Activated T-cell treated with anti-CD3 and anti-CD28 coated beads, Interleukin-2, amount 50 U/mL, for 24 hours (primary cell): ENCODE measurements at places on chromosomes 12 and 14.
A peak's percentile ranks its signal among the peaks of the same experiment; 100 is the strongest.

DNA sequence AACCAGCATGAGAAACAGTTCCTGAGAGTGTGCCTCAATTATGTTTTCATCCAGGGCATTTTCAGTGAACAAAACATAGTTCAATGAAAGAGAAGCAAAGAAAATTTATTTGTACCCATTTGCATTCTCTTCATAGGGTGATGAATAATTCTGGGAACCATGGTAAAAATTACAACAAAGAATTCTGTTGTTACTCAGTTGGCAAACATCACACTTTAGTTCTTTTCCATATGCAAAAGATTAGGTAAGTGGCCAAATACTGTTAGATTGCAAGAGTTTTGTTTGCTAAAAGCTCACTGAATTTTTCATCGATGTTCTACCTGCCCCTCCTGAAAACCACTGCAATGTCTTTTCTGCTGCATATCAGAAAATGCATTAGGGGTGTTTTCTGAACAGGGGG, 132.4 kb upstream of the RGS6 start:
- H3K27ac ChIP-seq, result no peak overlapping the region
- no peak overlapping the region for H3K4me3 ChIP-seq
- H3K27me3 ChIP-seq, result peaks cover 33% of the 10 kb centered on the region
- no peak for DNase-seq
- H3K36me3 ChIP-seq, result no peaks in the 10 kb centered on the region
- H3K4me1 ChIP-seq, result no peaks in the 10 kb centered on the region

GRCh38 chr12:53539526-53539925, 32.2 kb upstream of the NPFF start:
- H3K27me3 ChIP-seq, result no peaks in the 10 kb centered on the region
- H3K4me1 ChIP-seq, result peaks cover 10% of the 10 kb centered on the region
- no peak for DNase-seq

- no peaks in the 10 kb centered on the region for H3K36me3 ChIP-seq
- peaks cover under 1% of the 10 kb centered on the region for H3K27me3 ChIP-seq
- DNase-seq, result peak; percentile 75
- H3K4me3 ChIP-seq, result peak overlapping the region; percentile 53
- peaks cover 36% of the 10 kb centered on the region for H3K4me1 ChIP-seq
- peak overlapping the region; percentile 88 for H3K27ac ChIP-seq
These were observed 43.5 kb downstream of the ERH start for GRCh38 chr14:69354383-69355153.

GRCh38 chr12:98780261-98780660, 135.2 kb downstream of the APAF1 start:
- H3K4me1 ChIP-seq, result no peaks in the 10 kb centered on the region
- no peak overlapping the region for H3K27ac ChIP-seq
- peaks cover 9% of the 10 kb centered on the region for H3K27me3 ChIP-seq
- DNase-seq, result no peak
- H3K36me3 ChIP-seq, result no peaks in the 10 kb centered on the region

- peaks cover 8% of the 10 kb centered on the region for H3K36me3 ChIP-seq
- H3K4me3 ChIP-seq, result no peak overlapping the region
- no peak for DNase-seq
These were observed 37.4 kb downstream of the RCOR1 start for GRCh38 chr14:102629808-102630350.

DNA sequence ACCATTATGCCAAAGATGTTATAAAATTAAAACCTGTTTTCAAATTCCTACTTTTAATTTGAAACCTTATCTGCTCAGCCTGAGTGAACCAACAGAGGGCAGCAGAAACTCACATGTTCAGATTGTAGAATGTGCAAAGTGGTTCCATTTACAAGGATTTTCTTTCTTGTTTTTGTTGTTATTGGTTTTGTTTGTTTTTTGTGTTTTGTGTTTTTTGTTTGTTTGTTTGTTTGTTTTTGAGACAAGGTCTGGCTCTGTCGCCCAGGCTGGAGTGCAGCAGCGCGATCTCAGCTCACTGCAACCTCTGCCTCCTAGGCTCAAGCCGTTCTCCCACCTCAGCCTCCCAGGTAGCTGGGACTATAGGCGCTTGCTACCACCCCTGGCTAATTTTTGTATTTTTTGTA, 22.8 kb upstream of the GARIN2 start:
- H3K4me3 ChIP-seq, result no peak overlapping the region
- no peak for DNase-seq

GRCh38 chr12:18483698-18484325, 222.5 kb downstream of the PIK3C2G start:
- no peaks in the 10 kb centered on the region for H3K36me3 ChIP-seq
- DNase-seq, result no peak
- no peaks in the 10 kb centered on the region for H3K27me3 ChIP-seq
- no peaks in the 10 kb centered on the region for H3K4me1 ChIP-seq

GRCh38 chr12:87784350-87784749, 244.9 kb downstream of the C12orf50 start:
- no peak overlapping the region for H3K4me3 ChIP-seq
- H3K36me3 ChIP-seq, result no peaks in the 10 kb centered on the region
- no peak for DNase-seq
- no peaks in the 10 kb centered on the region for H3K27me3 ChIP-seq
- H3K27ac ChIP-seq, result no peak overlapping the region
- H3K4me1 ChIP-seq, result no peaks in the 10 kb centered on the region

DNA sequence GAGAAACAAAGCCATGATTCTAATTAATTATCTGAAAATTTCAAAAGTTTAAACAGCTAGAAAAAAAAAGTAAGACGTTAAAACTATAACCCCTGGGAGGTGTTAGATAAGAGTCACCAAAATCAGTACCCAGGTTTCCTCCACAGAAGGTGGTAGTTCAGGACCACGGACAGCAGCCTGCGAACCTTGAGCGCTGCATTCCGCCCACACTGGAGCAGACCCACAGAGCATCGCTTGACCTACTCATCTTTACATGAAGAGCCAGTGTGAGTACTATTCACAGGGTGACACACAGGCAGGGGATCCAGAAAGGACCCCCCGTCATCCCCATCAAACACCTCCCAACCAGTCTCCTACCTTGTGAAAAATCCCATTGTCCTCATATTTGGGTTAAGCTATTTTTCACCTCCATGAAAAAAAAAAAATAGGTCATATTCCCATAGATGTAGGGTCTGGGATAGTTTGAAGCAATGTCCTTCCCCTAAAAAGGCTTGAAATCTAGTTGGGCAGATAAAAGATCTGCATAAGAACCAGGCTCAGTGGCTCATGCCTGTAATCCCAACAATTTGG, 8.8 kb upstream of the CHGA start:
- DNase-seq, result peak; percentile 48
- H3K4me1 ChIP-seq, result no peaks in the 10 kb centered on the region
- peaks cover 19% of the 10 kb centered on the region for H3K27me3 ChIP-seq

DNA sequence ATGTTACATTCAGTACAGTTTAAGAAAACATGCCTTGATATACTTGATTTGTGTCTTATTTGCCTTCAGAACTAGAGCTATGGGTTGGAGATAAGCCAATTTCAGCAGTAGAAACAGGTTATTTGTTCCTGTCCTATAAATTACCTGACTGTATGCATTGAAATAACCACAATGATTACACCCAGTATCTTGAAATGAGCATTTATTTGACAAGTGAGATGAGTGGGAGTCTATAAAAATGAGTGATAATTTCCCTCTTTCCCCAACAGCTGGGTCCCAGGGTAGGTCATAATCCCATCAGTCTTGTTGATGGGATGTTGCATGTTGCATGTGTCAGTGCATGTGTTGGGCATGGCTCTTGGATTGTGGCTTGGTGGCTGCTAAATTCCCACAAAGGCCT, 3.7 kb downstream of the TAS2R42 start:
- H3K36me3 ChIP-seq, result no peaks in the 10 kb centered on the region
- no peak overlapping the region for H3K4me3 ChIP-seq
- no peak overlapping the region for H3K27ac ChIP-seq

GRCh38 chr12:3012786-3013185, 53.6 kb downstream of the TEAD4 start:
- no peak overlapping the region for H3K4me3 ChIP-seq
- no peak for DNase-seq
- H3K36me3 ChIP-seq, result no peaks in the 10 kb centered on the region

- DNase-seq, result no peak
- H3K36me3 ChIP-seq, result no peaks in the 10 kb centered on the region
- H3K27me3 ChIP-seq, result peaks cover 44% of the 10 kb centered on the region
- peaks cover 13% of the 10 kb centered on the region for H3K4me1 ChIP-seq
These were observed 10.6 kb downstream of the MYO1H start for GRCh38 chr12:109358154-109358869.

- peaks cover 19% of the 10 kb centered on the region for H3K27me3 ChIP-seq
- H3K4me3 ChIP-seq, result no peak overlapping the region
- DNase-seq, result peak; percentile 23
- H3K27ac ChIP-seq, result no peak overlapping the region
These were observed 3.2 kb downstream of the PLD4 start for GRCh38 chr14:104927901-104928300.

DNA sequence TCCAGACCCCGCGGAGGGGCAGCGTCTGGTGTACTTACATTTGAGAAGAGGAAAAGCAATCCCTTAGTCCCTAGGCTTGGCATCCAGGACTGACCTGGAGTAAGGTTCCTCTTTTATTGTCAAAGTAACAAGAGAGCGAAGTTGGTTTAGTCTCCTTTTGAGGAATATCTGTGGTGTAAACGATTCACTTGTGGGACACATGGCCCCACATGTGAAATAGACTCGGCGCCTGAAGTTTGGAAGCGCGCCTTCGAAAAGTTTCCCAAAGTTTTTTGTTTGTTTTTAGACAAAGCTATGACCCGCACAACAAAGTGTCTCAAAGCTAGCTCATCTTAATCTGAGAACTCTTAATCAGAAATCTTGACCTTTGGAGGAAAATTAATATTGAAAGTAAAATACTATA, 744 bp downstream of the STYX start:
- H3K36me3 ChIP-seq, result peaks cover 81% of the 10 kb centered on the region
- H3K27me3 ChIP-seq, result no peaks in the 10 kb centered on the region
- H3K4me3 ChIP-seq, result peak overlapping the region; percentile 96
- DNase-seq, result no peak
- peak overlapping the region; percentile 96 for H3K27ac ChIP-seq
- H3K4me1 ChIP-seq, result peaks cover 40% of the 10 kb centered on the region

DNA sequence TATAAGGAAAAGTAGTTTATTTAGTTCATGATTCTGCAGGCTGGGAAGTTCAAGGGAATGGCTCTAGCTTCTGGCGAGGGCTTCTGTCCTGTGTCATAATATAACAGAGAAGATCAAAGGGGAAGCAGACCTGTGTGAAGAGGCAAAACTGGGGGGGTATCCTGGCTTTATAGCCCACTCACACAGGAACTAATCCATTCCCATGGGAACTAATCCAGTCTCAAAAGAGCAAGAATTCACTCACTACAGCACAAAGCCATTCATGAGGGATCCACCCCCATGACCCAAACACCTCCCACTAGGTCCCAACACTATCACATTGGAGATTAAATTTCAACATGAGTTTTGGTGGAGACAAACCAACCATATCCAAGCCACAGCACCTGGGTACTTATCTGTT, 6.9 kb downstream of the ALDH6A1 start:
- peaks cover 7% of the 10 kb centered on the region for H3K36me3 ChIP-seq
- H3K27ac ChIP-seq, result no peak overlapping the region
- no peaks in the 10 kb centered on the region for H3K27me3 ChIP-seq
- no peaks in the 10 kb centered on the region for H3K4me1 ChIP-seq
- H3K4me3 ChIP-seq, result no peak overlapping the region

- no peaks in the 10 kb centered on the region for H3K27me3 ChIP-seq
- peak overlapping the region; percentile 85 for H3K4me3 ChIP-seq
- peak overlapping the region; percentile 98 for H3K27ac ChIP-seq
- H3K36me3 ChIP-seq, result peaks cover 49% of the 10 kb centered on the region
- peaks cover 84% of the 10 kb centered on the region for H3K4me1 ChIP-seq
These were observed 1.8 kb downstream of the C12orf57 start for GRCh38 chr12:6945613-6946012.

DNA sequence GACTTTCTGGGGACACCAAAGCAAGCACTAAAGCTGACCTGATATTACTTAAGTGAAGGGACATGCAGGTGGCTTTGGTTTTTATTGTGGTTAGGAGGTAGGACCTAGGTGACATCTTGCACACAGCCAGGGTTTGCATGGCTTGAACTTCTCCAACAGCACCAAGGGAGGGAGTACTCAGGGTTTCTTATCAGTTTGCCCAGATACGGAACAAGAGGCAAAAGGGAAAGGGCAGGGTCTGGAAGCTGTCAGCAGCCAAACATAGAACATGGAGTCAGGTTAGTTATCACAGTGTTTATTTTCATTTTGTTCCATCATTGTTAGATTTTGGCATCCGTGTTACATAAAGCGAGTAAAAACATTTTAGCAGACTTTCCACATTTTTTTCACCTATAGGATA, 186.3 kb upstream of the CLEC14A start:
- no peaks in the 10 kb centered on the region for H3K27me3 ChIP-seq
- DNase-seq, result no peak
- no peak overlapping the region for H3K27ac ChIP-seq
- H3K36me3 ChIP-seq, result no peaks in the 10 kb centered on the region
- H3K4me3 ChIP-seq, result no peak overlapping the region
- H3K4me1 ChIP-seq, result no peaks in the 10 kb centered on the region

DNA sequence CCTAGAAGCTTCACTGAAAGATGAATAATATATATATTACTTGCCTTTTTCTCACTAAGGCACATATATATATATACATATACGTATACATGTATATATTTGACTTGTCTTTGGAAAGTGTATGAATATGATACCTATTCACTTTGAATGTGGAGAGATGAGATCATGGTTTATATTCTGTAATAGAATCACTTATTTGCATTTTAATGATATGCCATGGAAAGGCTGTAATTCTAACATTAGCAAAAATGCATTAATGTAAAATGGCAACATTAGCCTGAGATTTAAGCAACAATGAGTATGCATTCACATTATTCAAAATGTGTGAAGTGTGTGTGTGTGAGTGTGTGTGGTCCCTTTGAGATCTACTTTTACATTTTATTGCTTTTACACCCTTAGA, 54.5 kb upstream of the PRKD1 start:
- H3K27ac ChIP-seq, result no peak overlapping the region
- no peak for DNase-seq
- H3K27me3 ChIP-seq, result no peaks in the 10 kb centered on the region

- no peaks in the 10 kb centered on the region for H3K4me1 ChIP-seq
- no peaks in the 10 kb centered on the region for H3K27me3 ChIP-seq
- no peak overlapping the region for H3K27ac ChIP-seq
- no peak overlapping the region for H3K4me3 ChIP-seq
- no peak for DNase-seq
These were observed 30.5 kb upstream of the SLC15A5 start for GRCh38 chr12:16307856-16308475.

GRCh38 chr14:100786131-100786530, 39.8 kb upstream of the MEG3 start:
- DNase-seq, result no peak
- no peaks in the 10 kb centered on the region for H3K36me3 ChIP-seq
- H3K27ac ChIP-seq, result no peak overlapping the region
- H3K27me3 ChIP-seq, result peaks cover 10% of the 10 kb centered on the region
- no peaks in the 10 kb centered on the region for H3K4me1 ChIP-seq

GRCh38 chr14:52089218-52089617, 20.4 kb upstream of the NID2 start:
- peaks cover 32% of the 10 kb centered on the region for H3K27me3 ChIP-seq
- no peak for DNase-seq
- no peaks in the 10 kb centered on the region for H3K4me1 ChIP-seq
- no peak overlapping the region for H3K27ac ChIP-seq
- H3K36me3 ChIP-seq, result no peaks in the 10 kb centered on the region
- no peak overlapping the region for H3K4me3 ChIP-seq

GRCh38 chr14:100567009-100567876, 20.0 kb downstream of the BEGAIN start:
- H3K36me3 ChIP-seq, result no peaks in the 10 kb centered on the region
- no peak for DNase-seq
- H3K4me1 ChIP-seq, result peaks cover 3% of the 10 kb centered on the region
- H3K27me3 ChIP-seq, result peaks cover 53% of the 10 kb centered on the region
- no peak overlapping the region for H3K27ac ChIP-seq
- peak overlapping the region; percentile 23 for H3K4me3 ChIP-seq

- H3K27me3 ChIP-seq, result no peaks in the 10 kb centered on the region
- H3K27ac ChIP-seq, result peak overlapping the region; percentile 53
- peaks cover 42% of the 10 kb centered on the region for H3K4me1 ChIP-seq
These were observed 179.8 kb downstream of the DPF3 start for GRCh38 chr14:72714094-72714493.
